NT2/D1 (cell line): ENCODE measurements at places on chromosomes 13 and 19.

DNA sequence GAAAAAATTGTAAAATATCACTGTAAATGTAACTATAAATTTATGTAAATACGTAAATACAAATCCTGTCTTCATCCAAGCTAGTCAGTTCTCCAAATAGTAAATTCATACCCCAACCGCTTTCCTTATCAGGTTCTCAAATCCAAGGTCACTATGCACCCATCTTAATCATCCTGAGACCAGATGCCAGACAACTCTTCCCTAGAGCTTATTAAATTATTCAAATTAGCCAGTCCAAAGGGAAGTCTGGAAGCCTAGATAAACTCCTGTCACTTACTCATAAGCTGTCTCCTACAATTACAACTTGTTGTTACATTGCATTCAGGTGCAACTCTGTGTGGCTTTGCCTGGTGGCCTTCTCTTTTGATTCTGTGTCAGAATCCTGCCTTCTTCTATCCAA is 836.1 kb upstream of the PCDH20 start:
- no peak for DNase-seq

DNA sequence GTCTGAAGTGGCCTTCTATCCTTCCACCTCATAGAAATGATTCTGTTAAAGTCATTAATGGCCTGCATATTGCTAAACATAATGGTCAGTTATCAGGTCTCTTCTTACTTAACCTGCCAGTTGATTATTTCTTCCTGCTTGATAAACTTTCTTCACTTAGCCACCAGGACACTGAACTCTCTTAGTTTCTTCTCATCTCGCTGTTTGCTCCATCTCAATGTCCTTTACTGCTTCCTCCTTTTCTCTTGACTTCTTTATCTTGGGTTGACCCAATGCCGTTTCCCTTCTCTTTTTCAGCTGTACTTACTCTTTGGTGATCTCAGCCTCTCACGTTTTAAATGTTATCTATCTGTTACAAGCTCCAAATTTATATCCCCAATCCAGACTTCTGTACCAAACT is 17.1 kb upstream of the CLC start:
- no peak for DNase-seq

DNA sequence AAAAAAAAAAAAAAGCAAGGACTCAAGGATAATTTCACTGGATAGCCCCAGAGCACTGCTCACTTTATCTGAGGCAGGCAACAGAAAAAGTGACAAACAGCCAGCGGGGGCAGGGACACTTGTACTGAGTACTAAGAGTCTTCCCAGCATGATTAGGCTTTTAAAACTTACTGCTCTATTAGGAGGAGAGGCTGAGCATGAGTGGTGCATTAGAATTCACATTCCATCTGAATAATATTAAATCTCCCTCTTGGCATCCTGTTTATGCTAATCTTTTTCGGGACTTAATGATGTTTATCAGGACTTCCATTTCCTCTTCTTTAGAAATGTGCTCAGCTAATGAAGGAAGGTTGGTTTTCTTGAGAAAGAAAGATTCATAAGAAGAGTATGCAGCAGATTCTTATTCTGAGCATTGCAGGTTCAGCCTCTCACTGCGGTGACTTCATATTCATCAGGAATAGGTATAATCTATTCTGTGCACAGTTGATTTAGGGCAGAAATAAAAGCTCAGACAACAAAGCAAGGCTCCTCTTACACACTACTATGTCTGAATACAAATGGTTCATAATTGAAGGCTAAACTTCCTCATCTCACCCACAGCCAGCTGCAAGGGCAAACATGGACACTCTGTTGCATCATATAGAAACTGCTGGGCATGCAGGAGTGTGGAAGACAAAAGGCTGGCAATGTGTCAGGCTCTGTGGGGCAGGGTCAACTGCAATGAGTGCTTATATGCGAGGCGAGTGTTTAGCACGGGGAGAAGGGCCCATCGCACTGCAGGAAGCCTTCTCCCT is 107.0 kb downstream of the KL start:
- no peak for DNase-seq

DNA sequence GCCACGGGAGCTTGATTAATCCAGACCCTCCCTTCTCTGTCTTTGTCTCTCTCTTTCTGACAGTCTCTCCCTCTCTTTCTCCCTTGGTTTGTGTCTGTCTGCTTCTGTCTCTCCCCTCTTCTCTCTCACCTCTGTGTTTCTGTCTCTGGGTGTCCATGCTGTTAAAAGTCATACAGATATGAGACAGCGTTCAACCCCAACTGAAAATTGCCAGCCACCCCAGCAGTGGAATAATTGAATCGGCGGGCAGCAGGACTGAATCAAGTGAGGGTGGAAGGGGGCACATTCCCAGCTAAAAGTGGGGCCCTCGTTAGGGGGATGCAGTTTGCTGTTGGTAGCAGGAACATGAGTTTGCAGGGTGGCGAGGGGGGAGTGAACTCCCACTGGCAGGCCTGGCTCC is 43.7 kb downstream of the TINCR start:
- DNase-seq = no peak

- DNase-seq = no peak
Measured at GRCh38 chr19:1038978-1039645, 795 bp upstream of the ABCA7 start.

DNA sequence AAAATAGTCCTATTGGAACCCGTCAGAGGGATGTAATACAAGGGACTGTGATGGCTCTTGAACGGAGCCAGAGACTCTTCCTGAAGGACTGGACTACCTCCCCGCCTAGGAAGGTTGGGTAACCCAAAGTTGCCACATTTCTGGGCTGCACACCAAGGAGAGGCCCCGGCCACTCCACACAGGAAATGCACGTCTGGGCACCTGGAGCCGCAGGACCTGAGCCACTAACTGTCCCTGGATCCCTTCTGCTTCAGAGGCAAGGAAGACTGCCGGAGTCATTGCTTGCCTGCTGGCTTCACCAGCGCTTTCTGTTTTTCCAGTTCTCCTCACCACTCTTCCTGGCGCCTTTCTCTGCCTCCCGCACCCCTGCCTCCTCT is 1.2 kb upstream of the FLT1 start:
- no peak for DNase-seq

DNA sequence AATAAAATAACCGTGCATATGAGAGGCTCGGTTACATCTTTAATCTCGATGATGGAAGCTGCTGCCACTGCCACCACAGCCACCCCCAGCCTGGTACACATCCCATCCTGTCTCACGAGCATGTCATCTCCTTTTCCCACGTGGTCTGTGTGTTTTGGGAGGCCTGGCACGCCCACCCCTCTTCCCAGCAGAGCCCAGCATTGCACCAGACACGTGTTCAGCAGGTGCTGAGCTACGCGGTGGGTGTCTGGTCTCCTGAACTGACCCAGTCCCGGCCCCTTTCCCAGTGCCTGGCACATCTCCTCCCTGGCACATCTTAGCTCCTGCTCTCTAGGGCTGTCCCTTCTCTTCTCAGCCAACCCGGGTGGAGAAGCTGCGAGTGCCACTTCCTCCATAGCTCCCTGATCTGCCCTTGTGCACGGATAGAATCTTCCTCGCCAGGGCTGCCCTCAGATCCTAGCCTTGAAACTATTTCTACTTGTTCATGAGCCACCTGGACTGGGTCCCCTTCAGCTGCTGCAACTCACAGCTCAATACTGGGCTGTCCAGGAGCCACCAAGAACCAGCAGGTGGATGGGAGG is 36.8 kb upstream of the ZNF536 start:
- no peak for DNase-seq

GRCh38 chr13:97540696-97541095 is 106.7 kb downstream of the RAP2A start:
- no peak for DNase-seq

GRCh38 chr13:75255147-75255546 is 226.8 kb downstream of the TBC1D4 start:
- DNase-seq = no peak

DNA sequence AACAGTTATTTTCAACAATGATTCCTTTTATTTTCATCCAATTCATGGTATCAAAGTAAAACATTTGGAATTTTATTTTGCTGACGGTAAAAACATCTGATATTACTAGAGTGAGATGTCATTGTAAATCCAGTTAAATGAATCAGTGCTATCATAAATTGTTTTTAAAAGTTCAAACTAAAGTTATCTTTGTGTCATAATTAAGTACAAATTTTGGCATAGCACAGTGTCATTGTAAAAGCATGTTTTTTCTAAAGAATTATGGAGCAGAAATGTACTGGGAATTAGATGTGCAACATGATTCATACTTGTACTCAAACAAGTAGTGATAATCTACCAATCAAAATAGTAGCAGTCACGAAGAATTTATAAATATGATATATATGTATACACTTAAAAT is 92.8 kb downstream of the FAM216B start:
- no peak for DNase-seq

GRCh38 chr13:103222683-103223082 is 156.5 kb upstream of the SLC10A2 start:
- DNase-seq = no peak

- peak; percentile 78 for DNase-seq
Measured at GRCh38 chr19:55178781-55179599, 1.1 kb downstream of the SYT5 start.

- no peak for DNase-seq
Measured at GRCh38 chr19:29777781-29778309, 33.9 kb upstream of the CCNE1 start.

GRCh38 chr13:113652404-113653263 is 5.4 kb downstream of the ATP4B start:
- DNase-seq = no peak

DNA sequence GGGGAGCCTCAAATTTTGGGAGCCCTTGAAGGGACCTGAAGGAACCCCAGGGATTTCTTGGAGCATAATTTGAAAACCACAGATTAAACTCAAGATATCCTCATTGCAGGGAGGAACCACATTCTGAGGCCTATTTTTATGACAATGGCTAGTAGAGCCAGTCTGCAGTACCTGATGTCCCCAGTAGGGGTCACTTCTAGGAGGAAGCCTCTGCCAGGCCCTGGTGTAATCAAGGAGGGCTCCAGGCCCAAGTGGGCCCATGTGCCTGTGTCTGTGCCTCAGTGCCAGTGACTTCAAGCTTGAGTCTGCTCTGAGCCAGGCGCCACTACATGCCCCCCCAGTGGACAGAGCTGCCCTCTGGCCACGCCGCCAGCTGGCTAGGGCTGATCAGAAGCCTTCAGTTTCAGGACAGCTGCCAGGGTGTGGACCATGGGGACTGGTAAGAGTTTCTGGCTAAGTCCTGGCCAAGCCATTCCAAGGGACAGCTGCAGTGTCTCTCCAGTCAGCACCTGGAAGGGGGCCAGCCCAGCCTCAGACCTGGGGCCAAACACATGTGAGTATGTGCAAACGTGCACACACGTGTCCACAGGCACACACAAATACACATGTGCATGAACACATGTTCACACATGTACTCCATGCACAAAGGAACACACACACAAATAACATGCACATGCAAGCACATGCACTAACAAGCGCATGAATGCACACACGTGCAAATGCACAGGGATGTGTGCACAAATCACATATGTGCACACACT is 20.5 kb upstream of the SLC7A10 start:
- no peak for DNase-seq

DNA sequence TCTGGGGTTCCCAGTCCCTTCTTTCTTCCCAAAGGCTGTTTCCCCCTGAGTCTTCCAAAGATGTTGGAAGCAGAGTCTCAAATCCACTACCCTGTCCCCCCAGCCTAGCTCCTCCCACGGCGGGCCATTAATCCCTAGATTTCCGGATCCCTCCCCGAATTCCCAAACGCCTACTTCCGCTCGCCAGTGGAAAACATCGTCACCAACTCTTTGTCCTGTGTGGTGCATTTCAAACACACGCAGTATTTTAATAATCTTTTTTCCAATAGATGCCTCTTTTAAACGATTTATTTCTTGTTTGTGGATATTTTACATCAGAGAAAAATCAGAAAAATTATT is 610 bp downstream of the ZNF791 start:
- DNase-seq = peak; percentile 25

- DNase-seq = no peak
Measured at GRCh38 chr13:28043224-28043623, 54.7 kb upstream of the URAD start.

- DNase-seq = peak; percentile 74
Measured at GRCh38 chr19:13051557-13052165, 51.0 kb downstream of the LYL1 start.

GRCh38 chr13:46553886-46554858 is 1.2 kb downstream of the LRCH1 start:
- DNase-seq = no peak

- DNase-seq = no peak
Measured at GRCh38 chr13:64855506-64855905, 2374.6 kb downstream of the PCDH9 start.

GRCh38 chr19:15196360-15197005 is 4.3 kb downstream of the NOTCH3 start:
- no peak for DNase-seq

GRCh38 chr19:10653482-10653731 is 739 bp upstream of the ILF3 start:
- DNase-seq = no peak

- no peak for DNase-seq
Measured at GRCh38 chr13:37788346-37788745, 81.2 kb downstream of the TRPC4 start.

GRCh38 chr13:80303225-80303811 is 37.6 kb downstream of the SPRY2 start:
- DNase-seq = no peak

DNA sequence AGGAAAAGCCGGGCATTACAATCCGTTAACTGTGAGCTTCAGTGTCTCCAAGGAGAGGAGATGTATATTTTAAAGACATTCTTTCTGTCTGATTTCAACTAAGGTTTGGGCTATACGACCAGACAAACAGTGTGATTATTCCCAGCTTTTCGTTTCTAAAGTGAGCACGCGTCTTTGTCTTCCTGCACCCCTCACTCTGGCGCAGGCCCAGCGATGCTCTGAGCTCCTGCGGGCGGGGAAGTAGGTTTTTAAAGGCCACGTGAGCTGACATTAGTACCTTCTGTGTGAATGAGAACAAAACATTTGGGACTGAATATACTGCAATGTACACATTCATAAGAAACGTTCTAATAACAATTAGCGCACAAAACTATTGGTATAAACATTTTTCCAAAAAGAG is 15.3 kb upstream of the RANBP3 start:
- DNase-seq = no peak

DNA sequence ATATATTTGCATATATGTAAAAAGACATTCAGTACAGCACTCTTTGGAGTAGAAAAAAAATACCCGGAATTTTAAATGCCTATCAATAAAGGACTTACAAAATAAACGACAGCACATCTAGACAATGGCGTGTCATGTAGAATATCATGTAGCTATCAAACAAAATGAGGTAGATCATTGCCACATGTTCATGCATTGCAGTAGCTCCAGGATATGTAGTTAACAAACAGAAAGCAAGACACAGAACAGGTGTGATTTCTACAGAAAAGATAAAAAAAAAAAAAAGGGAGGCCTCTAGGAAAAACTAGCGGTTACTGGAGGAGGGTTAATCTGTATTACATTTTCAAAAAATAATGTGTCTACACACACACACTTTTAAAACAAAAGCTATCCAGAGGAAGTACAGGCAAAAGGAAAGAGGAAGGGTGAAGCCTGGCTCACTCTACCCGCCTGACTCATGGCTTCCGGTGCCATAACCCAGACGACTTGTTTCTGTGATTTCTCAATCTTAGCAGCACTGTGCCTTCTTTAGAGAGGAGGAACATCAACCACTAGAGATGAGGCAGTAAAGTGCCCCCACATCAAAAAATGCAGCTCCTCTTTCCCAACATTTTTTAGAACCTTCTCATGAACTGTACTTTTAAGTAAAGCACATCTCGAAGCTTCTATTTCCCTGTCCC is 6.9 kb downstream of the KCTD12 start:
- no peak for DNase-seq
